SK-N-SH treated with all-trans-retinoic acid at 6 μM for 48 hours (cell line): ENCODE measurements at places on chromosomes 7 and 10.
A peak's percentile ranks its signal among the peaks of the same experiment; 100 is the strongest.

DNA sequence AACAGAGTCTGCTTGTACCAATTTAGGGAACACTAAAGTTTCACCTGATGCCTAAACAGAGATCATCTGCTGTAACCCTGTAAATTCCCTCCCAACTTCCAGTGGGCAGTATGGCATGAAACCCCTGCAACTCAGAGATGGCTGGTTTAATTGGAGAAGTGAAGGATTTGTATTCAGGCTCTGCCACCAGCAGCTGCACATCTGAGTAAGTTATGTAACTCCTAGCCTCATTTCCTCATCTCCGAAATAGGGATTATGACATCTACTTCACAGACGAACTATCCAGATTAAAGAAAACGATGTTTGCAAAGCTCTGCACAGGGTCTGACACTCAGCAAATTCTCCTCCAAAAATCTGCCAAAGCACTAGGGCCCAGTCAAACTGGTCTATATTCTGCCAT is 493.0 kb downstream of the KCNMA1 start:
- no peak for ATAC-seq

DNA sequence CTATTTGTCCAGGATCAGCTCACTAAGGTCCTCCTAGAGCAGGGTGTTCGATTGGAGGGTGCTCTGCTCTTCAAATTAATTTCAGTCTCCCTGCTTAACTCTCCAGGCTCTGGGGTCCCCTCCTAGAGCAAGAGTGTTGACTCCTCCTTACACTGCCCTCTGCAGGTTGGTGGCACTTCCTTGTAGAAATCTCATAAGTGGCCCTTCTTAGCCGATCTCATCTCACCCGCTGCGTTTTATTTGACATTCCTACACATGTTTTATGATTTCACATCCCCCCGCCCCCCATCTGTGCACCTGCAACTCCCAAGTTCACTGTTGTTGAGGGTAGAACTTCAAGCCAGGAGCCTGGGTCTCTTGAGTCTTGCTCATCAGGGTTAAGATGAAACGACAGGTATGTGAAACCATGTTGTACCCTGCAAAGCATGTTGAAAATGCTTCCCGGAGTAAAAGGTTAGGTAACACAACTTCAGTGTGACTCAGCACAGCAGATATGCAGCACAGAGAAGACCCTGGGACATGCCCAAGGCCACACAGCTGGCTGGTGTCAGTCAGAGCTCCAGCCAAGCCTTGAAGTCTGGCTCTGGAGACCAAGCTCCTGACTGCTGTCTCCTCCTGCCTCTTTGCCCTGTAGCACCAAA is 171.2 kb downstream of the PRKAG2 start:
- ATAC-seq = peak; percentile 84

- no peak for ATAC-seq
These were observed 203.5 kb downstream of the USP6NL start for GRCh38 chr10:11407939-11408338.

DNA sequence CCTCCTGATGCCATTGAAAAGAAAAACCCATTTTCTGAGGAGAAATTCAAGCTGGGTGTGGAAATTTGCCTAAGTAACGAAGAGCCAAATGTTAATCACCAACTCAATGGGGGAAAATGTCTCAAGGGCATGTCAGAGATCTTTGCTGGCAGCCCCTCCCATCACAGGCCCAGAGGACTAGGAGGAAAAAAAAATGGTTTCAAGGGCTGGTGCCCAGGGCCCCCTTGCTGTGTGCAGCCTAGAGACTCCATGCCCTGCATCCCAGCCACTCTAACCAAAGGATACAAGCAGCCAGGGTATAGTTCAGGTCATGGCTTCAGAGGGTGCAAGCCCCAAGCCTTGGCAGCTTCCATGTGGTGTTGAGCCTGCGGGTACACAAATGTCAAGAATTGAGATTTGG is 106.3 kb downstream of the ALOX5 start:
- ATAC-seq = no peak

GRCh38 chr7:135716677-135717238 is 11.2 kb downstream of the SLC13A4 start:
- peak; percentile 62 for ATAC-seq

GRCh38 chr7:117096330-117096729 is 143.0 kb downstream of the ST7 start:
- ATAC-seq = no peak

DNA sequence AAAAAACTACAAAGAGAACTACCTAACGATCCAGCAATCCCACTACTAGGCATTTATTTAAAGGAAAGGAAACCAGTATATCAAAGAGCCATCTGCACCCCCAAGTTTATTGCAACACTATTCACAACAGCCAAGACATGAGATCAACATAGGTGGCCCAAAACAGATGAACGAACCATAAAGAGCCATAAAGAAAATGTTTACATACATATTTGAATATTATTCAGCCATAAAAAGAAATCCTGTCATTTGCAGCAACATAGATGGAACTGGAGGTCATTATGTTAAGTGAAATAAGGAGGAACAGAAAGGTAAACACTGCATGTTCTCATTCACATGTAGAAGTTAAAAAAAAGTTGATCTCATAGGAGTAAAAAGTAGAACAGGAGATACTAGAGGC is 15.6 kb upstream of the SLC26A3 start:
- ATAC-seq = no peak
